ENCODE measurements at places on chromosomes 11 and 22. TPM values are rescaled to one million over a fixed set of nuclear protein-coding genes. Genes with fewer than 3 reads are reported as not detected.

HORMAD2 gene
- not detected for total RNA-seq

MMP12 gene
- total RNA-seq, result 0.44 TPM

PARVG gene
- not detected for total RNA-seq

CECR2 gene
- not detected for total RNA-seq

TRIM29 gene
- 0.17 TPM for total RNA-seq

DRD2 gene
- total RNA-seq, result under 0.01 TPM

CREB3L1 gene
- total RNA-seq, result 56.1 TPM

PKNOX2 gene
- total RNA-seq, result 0.73 TPM

HBG1 gene
- total RNA-seq, result not detected

YAP1 gene
- total RNA-seq, result 268 TPM

TRIM6 gene
- 9.7 TPM for total RNA-seq

EED gene
- 15.1 TPM for total RNA-seq

OR6A2 gene
- total RNA-seq, result 0.73 TPM

EXPH5 gene
- total RNA-seq, result 2.3 TPM

RIMBP3C gene
- total RNA-seq, result 0.15 TPM

SYT7 gene
- 22.7 TPM for total RNA-seq

CWF19L2 gene
- 9.6 TPM for total RNA-seq

ANKK1 gene
- total RNA-seq, result 0.15 TPM

GVQW3 gene
- 1.8 TPM for total RNA-seq

MPPED1 gene
- not detected for total RNA-seq

CNGA4 gene
- total RNA-seq, result not detected

MUC15 gene
- not detected for total RNA-seq

ISX gene
- not detected for total RNA-seq

KIAA0930 gene
- 67.6 TPM for total RNA-seq

PIWIL4 gene
- 4.1 TPM for total RNA-seq

SEC14L6 gene
- under 0.01 TPM for total RNA-seq

OR52E8 gene
- total RNA-seq, result not detected

SCGB1A1 gene
- total RNA-seq, result not detected

SCARF2 gene
- 25.2 TPM for total RNA-seq

CCDC81 gene
- total RNA-seq, result 1.0 TPM

FIBIN gene
- total RNA-seq, result 25.6 TPM

IGSF22 gene
- total RNA-seq, result not detected

YPEL1 gene
- 0.58 TPM for total RNA-seq

CCDC87 gene
- total RNA-seq, result 0.29 TPM

BIRC2 gene
- total RNA-seq, result 66.0 TPM

IFITM1 gene
- 20.9 TPM for total RNA-seq

NFAM1 gene
- total RNA-seq, result under 0.01 TPM

C11orf16 gene
- not detected for total RNA-seq

RAB30 gene
- 18.6 TPM for total RNA-seq

ADAMTS15 gene
- total RNA-seq, result 35.8 TPM

EHF gene
- total RNA-seq, result 0.33 TPM

OR2AT4 gene
- not detected for total RNA-seq

SPI1 gene
- not detected for total RNA-seq

UPK2 gene
- total RNA-seq, result not detected

ARFIP2 gene
- 65.5 TPM for total RNA-seq

TIGD3 gene
- total RNA-seq, result not detected

PRR5L gene
- 0.29 TPM for total RNA-seq

C11orf91 gene
- 0.33 TPM for total RNA-seq

MCAM gene
- total RNA-seq, result 2.3 TPM

CRYBA4 gene
- total RNA-seq, result not detected

Measured in smooth muscle cell of trachea (primary cell).